ENCODE measurements at places on chromosomes 11 and 22.

DNA sequence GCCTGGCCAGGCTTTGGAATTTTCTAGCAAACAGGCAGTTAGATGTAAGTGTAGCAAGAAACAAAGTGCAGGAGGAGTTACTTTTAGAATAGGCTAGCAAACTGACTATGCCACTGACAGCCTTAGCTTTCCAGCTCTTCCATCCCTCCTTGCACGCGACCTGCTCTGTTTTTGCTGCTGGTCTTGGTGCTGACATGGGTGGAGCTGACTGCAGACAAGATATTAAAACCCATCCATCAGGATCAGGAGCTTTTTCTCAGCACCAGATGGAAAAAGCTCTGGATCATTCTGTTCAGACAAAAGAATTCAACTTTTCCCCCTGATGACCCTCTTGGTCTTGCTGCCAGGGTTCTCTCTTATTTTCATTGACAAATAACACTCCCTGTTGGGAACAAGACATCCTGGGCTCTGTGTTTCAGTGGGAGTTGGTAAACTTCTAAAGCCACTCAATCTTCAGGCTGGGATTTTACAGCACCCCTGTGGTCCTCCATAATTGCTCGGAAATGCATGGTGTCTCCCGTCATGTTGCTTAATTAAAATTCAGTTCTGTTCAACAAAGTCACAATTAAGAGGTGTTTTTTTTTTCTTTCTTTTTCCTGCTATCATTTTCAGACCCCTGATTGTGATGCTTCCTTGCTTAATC, 240.0 kb upstream of the LARGE1 start:
- no peak for DNase-seq

- no peak for DNase-seq
Measured at GRCh38 chr11:44203270-44204043, 106.5 kb downstream of the ALX4 start.

DNA sequence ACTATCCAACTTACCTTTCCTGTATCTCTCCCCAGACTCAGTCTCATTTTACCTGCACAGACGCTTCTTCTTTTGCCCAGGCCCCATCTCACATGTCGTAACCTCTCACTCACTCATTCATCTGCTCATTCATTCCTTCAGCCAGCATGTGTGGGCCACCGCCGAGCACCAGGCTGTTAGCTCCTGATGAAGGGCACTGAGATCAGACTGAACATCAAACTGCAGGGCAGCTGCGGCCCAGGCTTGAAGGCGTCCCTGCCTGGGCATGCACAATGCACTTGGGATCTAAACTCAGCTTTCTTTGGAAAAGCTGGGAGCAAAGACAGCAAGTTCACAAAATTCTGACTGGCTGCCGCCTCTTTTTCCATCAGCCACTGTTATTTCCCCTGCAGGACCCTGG, 1456.3 kb downstream of the BRD1 start:
- DNase-seq, result no peak

DNA sequence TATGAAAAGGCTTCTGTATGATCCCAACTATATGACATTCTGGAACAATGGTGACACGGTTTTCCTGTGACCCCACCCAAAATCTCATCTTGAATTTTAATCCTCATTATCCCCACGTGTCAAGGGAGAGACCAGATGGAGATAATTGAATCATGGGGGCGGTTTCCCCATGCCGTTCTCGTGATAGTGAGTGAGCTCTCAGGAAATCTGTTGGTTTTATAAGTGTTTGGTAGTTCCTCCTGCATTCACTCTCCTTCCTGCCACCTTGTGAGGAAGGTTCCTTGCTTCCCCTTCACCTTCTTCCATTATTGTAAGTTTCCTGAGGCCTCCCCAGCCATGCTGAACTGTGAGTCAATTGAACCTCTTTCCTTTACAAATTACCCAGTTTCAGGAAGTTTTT, 53.1 kb upstream of the TSPAN18 start:
- no peak for DNase-seq

- no peak for DNase-seq
Measured at GRCh38 chr11:62647609-62648005, 1.2 kb upstream of the GANAB start.

Measured in RCC 7860 (cell line).